Gastroesophageal sphincter (tissue), 4 donors: ENCODE measurements at places on chromosomes 7 and 10. TPM values are rescaled to one million over a fixed set of nuclear protein-coding genes. Genes with fewer than 3 reads are reported as not detected.

The TEX47 gene
- total RNA-seq: not detected

The FBXO24 gene
- total RNA-seq: not detected

The LBX1 gene
- not detected for total RNA-seq

DNA sequence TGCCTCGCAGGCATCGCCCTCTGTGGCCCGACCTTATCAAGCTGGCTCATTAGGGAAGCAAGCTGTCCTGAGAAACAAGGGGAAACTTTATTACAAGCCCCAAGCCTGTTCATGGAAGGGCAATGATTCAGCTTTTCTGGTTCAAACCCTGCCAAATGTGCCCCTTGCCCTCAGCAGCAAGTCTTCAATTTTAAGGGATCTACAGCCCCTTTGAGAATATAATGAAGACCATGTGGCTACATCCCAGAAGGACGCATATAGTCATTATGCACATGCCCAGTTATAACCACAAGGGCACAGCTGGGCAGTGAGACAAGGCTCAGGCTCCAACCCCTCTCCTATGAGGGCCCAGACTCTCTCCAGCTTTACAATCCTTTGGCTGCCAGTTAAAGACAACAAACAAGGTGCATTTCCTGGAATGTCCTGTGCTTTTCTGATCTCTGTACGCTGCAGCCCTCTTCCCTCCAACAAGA is 56.7 kb downstream of the DDC start:
- ATAC-seq: no peak

DNA sequence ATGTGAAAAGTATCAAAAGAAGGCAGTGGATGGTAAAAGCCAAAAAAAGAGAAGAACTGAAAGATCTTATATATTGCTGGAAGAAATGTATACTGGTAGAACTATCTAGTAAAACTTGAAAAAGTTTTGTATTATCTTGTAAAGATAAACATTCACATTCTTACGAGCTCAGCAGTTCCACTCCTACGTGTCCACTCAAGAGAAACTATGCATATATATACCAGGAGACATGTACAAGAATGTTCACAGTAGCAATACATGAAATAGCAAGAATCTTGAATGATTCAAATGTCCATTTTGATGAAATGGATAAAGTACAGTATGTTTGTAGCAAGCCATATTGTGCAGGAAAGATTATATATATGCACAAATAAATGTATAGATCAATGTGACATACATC is 155.0 kb downstream of the RNF133 start:
- no peak for ATAC-seq

GRCh38 chr7:98879198-98879978 is 1.1 kb downstream of the TRRAP start:
- ATAC-seq: peak; percentile 4

DNA sequence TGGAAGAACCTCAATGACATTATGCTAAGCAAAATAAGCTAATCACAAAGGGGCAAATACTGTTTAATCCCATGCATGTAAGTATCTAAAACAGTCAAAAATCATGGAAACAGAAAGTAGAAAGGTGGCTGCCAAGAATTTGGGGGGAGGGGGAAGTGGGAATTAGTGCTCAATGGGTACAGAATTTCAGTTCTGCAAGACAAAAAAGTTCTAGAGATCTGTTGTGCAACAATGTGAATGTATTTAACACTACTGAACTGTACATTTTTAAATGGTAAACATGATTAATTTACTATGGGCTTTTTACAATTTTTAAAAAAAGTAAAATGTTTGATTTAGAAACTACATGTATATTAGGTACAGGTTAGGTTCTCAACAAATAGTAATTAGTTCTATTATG is 11.9 kb downstream of the EZH2 start:
- no peak for ATAC-seq

DNA sequence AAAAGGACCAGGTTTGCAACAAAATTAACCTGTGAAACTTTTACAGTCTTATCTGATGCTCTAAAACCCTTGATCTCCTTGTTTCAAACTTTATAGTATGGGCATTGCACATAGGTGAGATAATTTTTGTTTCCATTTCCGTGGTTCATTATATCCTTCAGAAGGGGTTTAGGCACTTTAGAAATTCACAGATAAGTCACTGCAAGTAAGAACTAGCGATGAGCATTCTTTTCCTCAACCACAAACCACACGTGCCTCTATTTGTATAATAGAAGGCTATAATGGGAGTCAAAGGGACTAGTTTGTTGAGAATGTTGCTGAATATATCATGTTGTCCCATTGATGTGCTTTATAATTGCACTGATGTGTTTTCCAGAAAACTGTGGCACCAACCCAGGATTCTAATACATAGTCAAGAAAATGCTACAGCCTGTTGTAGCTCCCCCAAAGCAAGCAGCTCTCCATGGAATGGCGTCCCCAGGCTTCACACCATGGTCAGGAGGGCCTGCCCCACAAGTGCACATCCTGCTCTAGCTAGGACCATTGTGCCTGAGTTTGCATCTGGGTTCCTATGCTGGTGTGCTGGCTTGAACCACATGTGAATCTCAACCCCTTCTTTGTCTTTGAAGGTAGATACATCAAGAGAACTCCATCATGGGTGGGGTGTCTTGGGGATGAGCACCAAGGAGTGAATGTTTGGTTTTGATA is 14.0 kb upstream of the ATXN7L1 start:
- ATAC-seq: no peak
